Left ventricle myocardium superior (tissue), 1 donor: ENCODE measurements at places on chromosomes 6 and 20. TPM values are rescaled to one million over a fixed set of nuclear protein-coding genes. Genes with fewer than 3 reads are reported as not detected.

The ETV7 gene
- 0.15 TPM for total RNA-seq

The RSPO3 gene
- total RNA-seq, result 0.57 TPM

GRCh38 chr6:84546427-84546914 is 217.9 kb downstream of the TBX18 start:
- DNase-seq, result peak; percentile 33

The RAET1E gene
- total RNA-seq, result 0.79 TPM
